ENCODE measurements at places on chromosomes 13 and 19. TPM values are rescaled to one million over a fixed set of nuclear protein-coding genes. Genes with fewer than 3 reads are reported as not detected.

- H3K27me3 ChIP-seq, result peaks cover 4% of the 10 kb centered on the region
- DNase-seq, result peak; percentile 55
- H3K36me3 ChIP-seq, result no peaks in the 10 kb centered on the region
- no peak overlapping the region for H3K4me3 ChIP-seq
- no peak overlapping the region for H3K27ac ChIP-seq
These were observed 144.3 kb upstream of the FRY start for GRCh38 chr13:31887286-31887685.

DNA sequence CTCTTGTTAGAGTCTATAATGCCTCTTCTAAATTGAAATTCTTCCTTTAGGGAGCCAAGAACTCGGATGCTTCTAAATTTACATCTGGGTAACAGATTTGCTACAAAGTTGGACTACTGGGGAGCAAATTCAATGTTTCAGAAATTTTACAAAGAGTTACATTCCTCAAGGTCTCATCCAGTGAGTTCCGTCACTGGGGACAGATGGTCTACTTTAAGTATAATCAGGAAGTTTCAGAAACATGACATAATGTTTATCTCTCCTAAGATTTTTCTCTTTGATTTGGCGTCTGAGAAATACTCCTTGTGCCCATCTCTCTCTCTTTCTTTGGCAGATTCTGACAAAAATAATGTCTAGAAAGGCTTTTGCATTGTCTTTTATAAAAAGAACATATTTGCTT is 81.5 kb upstream of the MBNL2 start:
- no peak overlapping the region for H3K27ac ChIP-seq
- DNase-seq, result peak; percentile 48
- no peak overlapping the region for H3K4me3 ChIP-seq

- H3K4me3 ChIP-seq, result no peak overlapping the region
- no peak overlapping the region for H3K27ac ChIP-seq
- DNase-seq, result no peak
- H3K4me1 ChIP-seq, result peaks cover 7% of the 10 kb centered on the region
- H3K36me3 ChIP-seq, result no peaks in the 10 kb centered on the region
These were observed 293.3 kb upstream of the MAB21L1 start for GRCh38 chr13:35769812-35770211.

GRCh38 chr13:90534617-90535370 is 812.7 kb upstream of the MIR17HG start:
- no peak overlapping the region for H3K27ac ChIP-seq
- H3K4me1 ChIP-seq, result no peaks in the 10 kb centered on the region
- H3K4me3 ChIP-seq, result no peak overlapping the region
- no peaks in the 10 kb centered on the region for H3K27me3 ChIP-seq
- DNase-seq, result no peak
- H3K36me3 ChIP-seq, result no peaks in the 10 kb centered on the region

DNA sequence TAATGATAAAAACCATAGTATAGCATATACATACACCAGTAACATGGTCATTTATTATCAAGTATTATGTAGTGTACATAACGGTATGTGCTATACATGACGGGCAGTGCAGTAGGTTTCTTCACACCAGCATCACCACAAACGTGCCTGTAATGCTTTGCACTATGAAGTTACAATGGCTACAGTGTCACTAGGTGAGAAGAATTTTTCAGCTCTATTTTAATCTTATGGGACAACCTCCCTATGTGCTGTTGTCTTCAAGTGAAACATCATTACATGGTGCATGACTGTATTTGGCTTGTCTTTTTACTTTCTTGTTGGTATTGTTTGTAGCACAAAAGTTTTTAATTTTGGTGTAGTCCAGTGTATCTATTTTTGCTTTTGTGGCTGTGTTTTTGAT is 18.7 kb downstream of the CDK8 start:
- H3K4me3 ChIP-seq, result no peak overlapping the region
- no peaks in the 10 kb centered on the region for H3K4me1 ChIP-seq
- no peaks in the 10 kb centered on the region for H3K36me3 ChIP-seq
- no peak for DNase-seq
- no peaks in the 10 kb centered on the region for H3K27me3 ChIP-seq
- H3K27ac ChIP-seq, result no peak overlapping the region

DNA sequence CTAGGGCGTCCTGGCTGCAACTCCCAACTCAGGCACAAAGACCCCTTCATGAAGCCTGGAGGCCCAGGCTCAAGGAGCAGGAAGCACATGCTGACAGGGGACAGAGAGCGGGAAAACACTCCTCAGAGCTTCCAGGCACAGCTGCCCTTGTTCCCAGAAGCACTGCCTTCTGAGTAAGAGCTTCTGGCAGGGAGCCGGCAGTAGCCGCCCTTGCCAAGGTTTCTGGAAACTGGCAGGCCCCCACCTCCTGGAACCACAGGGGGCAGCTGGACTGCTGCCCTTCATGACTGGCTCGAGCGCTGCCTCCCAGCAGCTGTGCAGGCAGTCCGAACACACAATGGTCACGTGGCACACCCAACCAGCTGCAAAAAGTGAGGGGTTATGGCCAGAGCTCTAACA is 33.6 kb upstream of the EPHX3 start:
- no peak overlapping the region for H3K4me3 ChIP-seq
- H3K27me3 ChIP-seq, result no peaks in the 10 kb centered on the region
- DNase-seq, result peak; percentile 98
- H3K4me1 ChIP-seq, result peaks cover 31% of the 10 kb centered on the region
- H3K36me3 ChIP-seq, result peaks cover 67% of the 10 kb centered on the region

DNA sequence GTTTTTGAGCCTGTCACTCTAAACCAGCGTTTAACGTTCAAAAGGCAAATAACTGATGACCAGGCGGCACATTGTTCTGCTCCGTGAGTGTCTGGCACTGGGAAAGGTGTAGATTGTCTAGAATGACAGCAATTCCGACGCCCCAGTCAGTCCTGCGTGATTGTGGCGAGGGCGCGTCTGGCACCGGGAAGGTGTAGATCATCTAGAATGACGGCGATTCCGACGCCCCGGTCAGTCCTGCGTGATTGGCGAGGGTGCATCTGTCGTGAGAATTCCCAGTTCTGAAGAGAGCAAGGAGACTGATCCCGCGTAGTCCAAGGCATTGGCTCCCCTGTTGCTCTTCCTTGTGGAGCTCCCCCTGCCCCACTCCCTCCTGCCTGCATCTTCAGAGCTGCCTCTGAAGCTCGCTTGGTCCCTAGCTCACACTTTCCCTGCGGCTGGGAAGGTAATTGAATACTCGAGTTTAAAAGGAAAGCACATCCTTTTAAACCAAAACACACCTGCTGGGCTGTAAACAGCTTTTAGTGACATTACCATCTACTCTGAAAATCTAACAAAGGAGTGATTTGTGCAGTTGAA is 26.1 kb upstream of the NDUFS7 start:
- H3K4me1 ChIP-seq, result peaks cover 19% of the 10 kb centered on the region
- no peak overlapping the region for H3K27ac ChIP-seq
- H3K4me3 ChIP-seq, result no peak overlapping the region
- no peaks in the 10 kb centered on the region for H3K27me3 ChIP-seq

DNA sequence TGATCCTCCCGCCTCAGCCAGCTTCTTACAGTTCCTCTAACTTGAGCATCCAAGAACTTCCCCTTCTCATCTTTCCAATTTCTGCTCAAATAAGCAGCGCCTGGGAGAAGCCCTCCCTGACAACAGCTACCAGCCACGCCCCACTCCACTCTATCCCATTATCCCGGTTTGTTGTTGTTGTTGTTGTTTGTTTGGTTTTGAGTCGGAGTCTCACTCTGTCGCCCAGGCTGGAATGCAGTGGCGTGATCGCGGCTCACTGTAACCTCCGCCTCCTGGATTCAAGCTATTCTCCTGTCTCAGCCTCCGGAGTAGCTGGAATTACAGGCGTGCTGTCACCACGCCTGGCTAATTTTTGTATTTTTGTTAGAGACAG is 822 bp upstream of the PTPRS start:
- H3K36me3 ChIP-seq, result no peaks in the 10 kb centered on the region
- no peak for DNase-seq
- no peak overlapping the region for H3K4me3 ChIP-seq
- no peak overlapping the region for H3K27ac ChIP-seq
- H3K27me3 ChIP-seq, result peaks cover 5% of the 10 kb centered on the region
- peaks cover 6% of the 10 kb centered on the region for H3K4me1 ChIP-seq

- no peaks in the 10 kb centered on the region for H3K36me3 ChIP-seq
- H3K4me1 ChIP-seq, result peaks cover 5% of the 10 kb centered on the region
- H3K27me3 ChIP-seq, result peaks cover 28% of the 10 kb centered on the region
- no peak overlapping the region for H3K4me3 ChIP-seq
- H3K27ac ChIP-seq, result no peak overlapping the region
These were observed 5.3 kb downstream of the RASIP1 start for GRCh38 chr19:48735031-48735615.

DNA sequence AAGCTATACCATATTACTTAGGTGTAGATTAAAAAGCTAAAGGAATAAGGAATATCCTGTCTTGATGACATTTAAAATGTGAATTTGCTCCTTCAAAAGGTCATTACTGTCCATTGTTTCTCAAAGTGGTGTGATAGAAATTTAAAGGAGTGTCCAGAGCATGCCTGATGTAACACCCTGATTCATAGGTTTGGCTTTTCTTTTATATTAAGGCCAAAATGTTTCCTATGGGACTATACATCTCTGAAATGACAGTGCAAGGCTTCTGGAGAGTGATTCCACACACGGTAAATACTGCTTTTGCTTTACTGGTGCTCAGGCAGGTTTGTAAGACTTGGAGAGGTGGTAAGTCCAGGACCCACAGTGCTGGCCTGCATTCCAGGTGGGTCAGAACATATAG is 289.9 kb downstream of the RFC3 start:
- no peaks in the 10 kb centered on the region for H3K4me1 ChIP-seq
- no peaks in the 10 kb centered on the region for H3K27me3 ChIP-seq
- H3K36me3 ChIP-seq, result no peaks in the 10 kb centered on the region
- DNase-seq, result no peak
- no peak overlapping the region for H3K4me3 ChIP-seq
- H3K27ac ChIP-seq, result no peak overlapping the region

- H3K27ac ChIP-seq, result no peak overlapping the region
- H3K27me3 ChIP-seq, result no peaks in the 10 kb centered on the region
- peak; percentile 52 for DNase-seq
These were observed 284.9 kb downstream of the KLF12 start for GRCh38 chr13:73849292-73849691.

GRCh38 chr13:20178156-20178555 is 14.6 kb downstream of the GJB2 start:
- H3K4me1 ChIP-seq, result peaks cover 14% of the 10 kb centered on the region
- no peak for DNase-seq
- H3K36me3 ChIP-seq, result no peaks in the 10 kb centered on the region
- H3K27ac ChIP-seq, result no peak overlapping the region

- no peaks in the 10 kb centered on the region for H3K36me3 ChIP-seq
- peak; percentile 47 for DNase-seq
- peak overlapping the region; percentile 71 for H3K4me3 ChIP-seq
- H3K27ac ChIP-seq, result no peak overlapping the region
- no peaks in the 10 kb centered on the region for H3K4me1 ChIP-seq
These were observed 108.6 kb upstream of the DOCK9 start for GRCh38 chr13:99086267-99087097.

- H3K27me3 ChIP-seq, result peaks cover 26% of the 10 kb centered on the region
- no peaks in the 10 kb centered on the region for H3K4me1 ChIP-seq
- no peak overlapping the region for H3K27ac ChIP-seq
- H3K4me3 ChIP-seq, result no peak overlapping the region
These were observed 39.3 kb upstream of the GJB6 start for GRCh38 chr13:20271441-20271840.

DNA sequence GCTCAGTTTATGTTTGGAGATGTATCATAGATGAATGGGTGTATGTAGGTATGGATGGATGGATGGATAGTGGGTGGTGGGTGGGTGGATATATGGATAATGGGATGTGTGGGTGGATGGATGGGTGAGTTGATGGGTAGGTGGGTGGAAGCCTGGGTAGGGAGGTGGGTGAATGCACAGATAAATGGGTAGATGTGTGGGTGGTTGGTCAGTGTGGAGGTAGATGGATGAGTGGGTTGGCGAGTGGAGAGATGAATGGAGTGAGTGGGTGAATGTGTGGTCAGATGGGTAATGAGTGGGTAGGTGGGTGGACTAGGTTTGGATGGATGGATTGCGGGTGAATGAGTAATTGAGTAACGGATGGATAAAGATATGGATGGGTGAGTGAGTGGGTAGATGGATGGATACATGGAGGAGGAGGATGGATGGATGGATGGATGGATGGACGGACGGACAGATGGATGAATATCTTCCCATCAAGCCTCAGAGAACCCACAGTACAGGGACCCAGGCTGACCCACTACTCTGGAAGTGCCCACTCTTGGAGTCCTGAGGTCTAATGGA is 13.4 kb downstream of the MEIS3 start:
- peaks cover 27% of the 10 kb centered on the region for H3K36me3 ChIP-seq
- H3K27ac ChIP-seq, result no peak overlapping the region
- DNase-seq, result no peak
- H3K4me3 ChIP-seq, result no peak overlapping the region
- H3K4me1 ChIP-seq, result no peaks in the 10 kb centered on the region

DNA sequence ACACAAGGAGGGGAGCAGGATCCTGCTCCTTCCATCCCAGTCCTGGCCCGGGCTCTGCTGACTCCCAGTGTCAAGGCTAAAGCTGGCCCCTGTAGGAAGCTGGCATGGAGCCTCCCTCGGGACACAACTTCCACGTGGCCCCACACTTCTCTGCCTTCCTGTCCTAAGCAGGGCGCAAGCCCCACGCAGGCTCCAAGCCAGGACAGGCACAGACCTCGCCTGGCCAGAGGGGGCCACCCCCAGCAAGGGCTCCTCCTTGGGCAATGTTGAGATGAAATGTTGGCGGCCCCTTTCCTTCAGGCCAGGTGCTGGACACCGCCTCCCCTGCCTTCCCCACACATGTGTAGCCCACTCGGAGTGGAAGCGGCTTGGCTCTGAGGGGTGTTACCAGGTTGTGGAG is 66.6 kb downstream of the COL4A1 start:
- peaks cover 43% of the 10 kb centered on the region for H3K36me3 ChIP-seq
- DNase-seq, result no peak
- H3K27ac ChIP-seq, result no peak overlapping the region

- no peak overlapping the region for H3K4me3 ChIP-seq
- H3K36me3 ChIP-seq, result peaks cover 8% of the 10 kb centered on the region
- no peak for DNase-seq
- no peaks in the 10 kb centered on the region for H3K27me3 ChIP-seq
- no peak overlapping the region for H3K27ac ChIP-seq
- H3K4me1 ChIP-seq, result no peaks in the 10 kb centered on the region
These were observed 13.6 kb upstream of the ZNF765 start for GRCh38 chr19:53381376-53381775.

DNA sequence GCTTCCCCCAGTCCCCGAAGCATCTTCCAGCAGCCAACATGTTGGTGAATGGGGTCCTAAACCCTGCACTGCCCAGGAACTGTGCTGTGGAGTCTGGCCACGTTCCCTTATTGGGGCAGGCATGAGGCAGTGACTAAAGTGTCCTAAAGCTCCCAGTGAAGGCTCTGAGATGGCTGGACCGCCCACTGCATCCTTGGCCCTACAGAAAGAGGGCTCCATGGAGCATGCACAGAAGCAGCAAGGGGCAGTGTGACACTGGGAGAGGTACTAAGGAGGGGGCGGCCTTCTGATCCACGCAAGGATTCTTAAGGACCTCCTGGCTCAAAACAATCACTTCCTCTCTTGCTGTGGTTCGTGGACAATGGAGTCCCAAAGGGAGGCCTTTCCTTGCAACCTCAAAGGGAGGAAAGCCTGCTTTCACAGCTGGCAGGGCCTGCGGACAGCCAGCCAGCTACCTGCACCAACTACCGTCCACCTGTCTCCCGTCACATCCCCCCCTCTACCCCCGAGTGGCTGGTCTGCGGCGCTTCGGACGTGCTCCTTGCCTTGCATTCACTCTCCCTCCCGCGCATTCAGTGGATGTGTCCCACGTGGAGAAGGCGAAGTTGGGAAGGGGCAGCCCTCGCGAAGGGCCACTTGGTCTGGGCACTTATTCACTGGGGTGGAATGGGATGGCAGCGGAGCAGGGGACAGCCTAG is 63.9 kb upstream of the STARD13 start:
- no peaks in the 10 kb centered on the region for H3K27me3 ChIP-seq
- H3K36me3 ChIP-seq, result peaks cover 6% of the 10 kb centered on the region
- peak overlapping the region; percentile 97 for H3K4me3 ChIP-seq

PPM1N gene
- 0.90 TPM for total RNA-seq

KPNA3 gene
- total RNA-seq, result 48.6 TPM

PIAS4 gene
- 13.6 TPM for total RNA-seq
